ENCODE measurements at places on chromosomes 12 and 14. TPM values are rescaled to one million over a fixed set of nuclear protein-coding genes. Genes with fewer than 3 reads are reported as not detected.

DNA sequence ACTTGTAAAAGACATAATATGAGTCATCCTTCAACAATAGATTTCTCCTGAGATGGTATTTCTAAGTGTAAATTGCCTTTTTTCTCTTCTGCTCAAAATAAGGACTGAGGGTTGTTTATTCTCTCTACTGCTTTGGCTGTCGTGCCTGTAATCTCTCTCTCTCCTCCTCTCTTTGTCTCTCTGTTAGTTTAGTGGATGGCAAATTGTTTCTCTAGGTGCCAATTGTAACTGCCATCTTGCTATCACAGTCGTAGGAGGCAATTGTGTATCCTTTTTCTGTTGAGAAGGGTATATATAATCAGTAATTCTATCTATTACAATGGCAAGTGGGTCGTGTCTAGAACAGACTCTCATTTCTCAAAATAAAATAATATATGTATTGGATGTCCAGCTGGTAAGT, 545.0 kb upstream of the FBXO33 start:
- no peak for DNase-seq

DNA sequence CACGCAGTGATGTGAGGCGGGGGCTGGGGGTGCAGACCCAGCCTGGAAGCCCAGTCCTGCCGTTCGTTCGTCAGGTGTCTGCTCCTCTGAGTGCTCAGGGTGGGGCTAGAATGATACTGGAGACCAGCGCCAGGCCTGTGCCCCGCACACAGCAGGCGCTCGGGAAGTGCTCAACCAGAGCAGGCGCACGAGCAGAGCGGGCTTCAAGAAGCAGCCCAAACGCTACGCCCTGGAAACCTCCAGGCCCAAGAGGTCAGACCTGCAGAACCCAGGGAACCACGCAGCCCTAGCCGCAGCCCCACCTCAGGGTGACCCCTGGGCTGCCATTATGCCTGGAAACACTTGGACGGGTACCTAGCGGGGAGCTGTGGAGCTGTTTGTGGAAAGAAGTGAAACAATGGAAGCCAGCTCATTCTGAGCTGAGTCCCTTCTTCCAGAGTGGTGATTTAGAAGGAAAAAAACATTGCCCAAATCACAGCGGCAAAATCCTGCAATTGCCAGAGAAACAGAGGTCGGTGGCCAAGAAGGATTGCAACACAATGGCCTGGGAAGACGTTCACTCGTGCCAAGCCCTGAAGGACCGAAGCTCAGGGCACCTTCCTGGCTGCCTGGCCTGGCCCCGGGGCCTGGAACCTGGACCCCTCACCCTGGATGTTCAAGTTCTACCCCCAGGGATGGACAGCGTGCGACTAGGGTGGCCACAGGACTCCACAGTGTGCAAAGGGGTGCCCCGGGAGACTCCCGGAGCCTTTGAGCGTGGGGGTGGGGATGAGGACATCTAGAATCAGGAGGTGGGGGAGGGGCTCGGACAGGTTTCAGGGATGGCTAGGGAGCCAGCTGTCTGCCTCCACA, 40.4 kb upstream of the DIO3 start:
- DNase-seq: no peak

GRCh38 chr12:130081117-130081805, 81.0 kb upstream of the FZD10 start:
- DNase-seq: no peak

- no peak for DNase-seq
Observed at GRCh38 chr12:106945261-106945851, 10.4 kb upstream of the TMEM263 start.

GRCh38 chr14:67396381-67396970, 15.5 kb downstream of the PLEK2 start:
- no peak for DNase-seq

DNA sequence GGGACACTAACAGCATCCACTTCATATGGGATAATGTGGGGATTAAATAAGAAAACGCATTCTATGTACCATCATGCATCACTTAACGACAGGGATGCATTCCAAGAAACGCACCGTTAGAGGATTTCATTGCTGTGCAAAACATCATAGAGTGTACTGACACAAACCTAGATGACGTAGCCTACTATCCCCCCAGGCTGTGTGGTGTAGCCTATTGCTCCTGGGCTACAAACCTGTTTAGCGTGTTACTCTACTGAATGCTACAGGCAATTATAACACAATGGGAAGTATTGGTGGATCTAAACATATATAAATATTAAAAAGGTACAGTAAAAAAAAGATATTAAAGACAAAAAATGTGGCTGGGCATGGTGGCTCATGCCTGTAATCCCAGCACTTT, 230.6 kb downstream of the KSR2 start:
- peak; percentile 4 for DNase-seq

DNA sequence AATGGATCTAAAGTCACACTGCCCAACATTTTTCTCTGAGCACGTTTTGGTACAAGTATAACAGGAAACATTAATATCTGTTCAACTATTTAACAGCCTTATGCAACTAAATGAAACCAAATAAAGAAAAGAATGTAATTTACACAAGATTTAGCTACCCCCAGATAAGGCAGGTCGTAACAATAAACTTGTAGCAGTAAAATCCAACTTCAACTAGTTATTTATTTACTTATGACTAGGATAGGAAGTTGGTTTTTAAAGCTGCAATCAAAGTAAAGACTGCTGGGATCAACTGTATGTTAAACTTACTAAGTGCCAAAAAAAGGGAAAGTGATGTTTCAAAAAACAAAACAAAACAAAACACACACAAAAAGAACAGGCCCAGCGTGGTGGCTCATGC, 30.9 kb downstream of the FERMT2 start:
- DNase-seq: no peak

GRCh38 chr12:68113644-68114043, 45.9 kb downstream of the IFNG start:
- no peak for DNase-seq

- DNase-seq: no peak
Observed at GRCh38 chr12:120473807-120474615, 4.5 kb upstream of the SRSF9 start.

- no peak for DNase-seq
Observed at GRCh38 chr12:574475-575128, 88.6 kb downstream of the NINJ2 start.

GRCh38 chr14:60514741-60515491, 6.0 kb downstream of the SIX6 start:
- peak; percentile 53 for DNase-seq

DNA sequence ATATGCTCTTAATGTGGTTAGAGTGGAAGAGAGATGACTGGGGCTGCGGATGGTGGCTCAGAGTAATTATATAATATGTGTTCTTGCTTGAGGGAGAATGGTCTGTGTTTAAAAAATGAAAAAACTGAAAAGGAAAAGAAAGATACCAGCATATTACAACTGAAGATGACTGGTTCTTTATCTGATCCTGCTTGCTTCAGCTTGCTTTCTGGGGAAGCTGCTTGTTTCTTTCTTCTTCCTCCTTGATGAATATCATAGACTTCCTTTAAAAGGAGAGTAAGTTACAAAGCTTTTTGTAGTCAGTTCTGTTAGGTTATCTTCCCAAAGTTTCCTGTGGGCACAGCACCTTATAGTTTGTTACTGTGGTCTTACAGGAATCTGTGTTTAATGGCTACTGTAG, 210.9 kb downstream of the ERC1 start:
- DNase-seq: no peak

DNA sequence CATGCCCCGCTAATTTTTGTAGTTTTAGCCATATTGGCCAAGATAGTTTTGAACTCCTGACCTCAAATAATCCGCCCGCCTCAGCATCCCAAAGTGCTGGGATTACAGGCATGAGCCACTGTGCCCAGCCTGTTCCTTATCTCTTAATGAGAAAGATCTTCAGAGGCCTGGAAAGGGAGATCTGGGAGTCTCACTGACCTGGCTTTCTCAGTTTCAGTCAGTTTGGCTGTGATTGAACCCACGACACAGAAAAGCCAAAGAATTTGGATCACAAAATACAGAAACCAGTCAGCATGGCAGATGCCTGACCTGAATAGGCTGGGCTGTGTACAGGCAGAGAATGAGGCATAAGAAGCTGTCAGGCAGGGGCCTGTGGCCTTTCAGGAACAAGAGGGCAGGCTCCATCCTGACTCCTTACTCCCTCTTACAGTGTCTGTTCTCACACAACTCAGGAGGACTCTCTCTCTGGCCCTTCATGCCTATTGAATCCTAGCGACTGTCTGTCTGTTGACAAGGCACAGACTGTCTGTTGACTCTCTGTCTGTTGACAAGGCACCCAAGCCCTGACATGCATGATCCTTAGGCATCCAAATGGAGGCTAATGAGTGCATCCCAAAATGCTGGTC, 366.5 kb upstream of the CCDC196 start:
- no peak for DNase-seq

- DNase-seq: no peak
Observed at GRCh38 chr12:5276327-5276880, 155.5 kb upstream of the NTF3 start.

DNA sequence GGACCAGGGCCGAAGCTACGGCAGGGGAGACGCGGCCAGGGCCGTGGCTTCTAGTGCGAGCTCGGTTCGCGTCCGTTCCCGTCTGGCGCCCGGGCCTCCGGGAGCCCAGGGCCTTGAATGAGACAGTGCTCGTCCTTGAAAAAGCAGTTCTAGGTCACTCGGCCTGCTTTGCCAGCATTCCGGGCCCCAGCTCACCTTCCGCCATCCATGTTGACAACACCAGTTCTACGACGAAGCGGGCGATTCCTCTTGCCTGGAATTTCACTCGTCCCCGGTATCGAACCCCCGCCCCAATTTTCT, 4.5 kb downstream of the OR10AD1 start:
- peak; percentile 62 for DNase-seq

Gene ANKS1B
- total RNA-seq: 16.5 TPM

Gene DTX1
- total RNA-seq: 10.9 TPM

Gene GARIN6
- not detected for total RNA-seq

Gene CLEC14A
- 42.2 TPM for total RNA-seq

Gene TRPV4
- 3.5 TPM for total RNA-seq

Gene CMKLR1
- 6.1 TPM for total RNA-seq

Gene YARS2
- total RNA-seq: 29.8 TPM

Gene ATF1
- total RNA-seq: 42.3 TPM

Gene CLEC6A
- total RNA-seq: not detected

Gene DNAH10
- 0.62 TPM for total RNA-seq

Gene APOF
- total RNA-seq: not detected

Gene PTCSC3
- not detected for total RNA-seq

Gene RPL10L
- total RNA-seq: not detected
